ENCODE measurements at places on chromosomes 16 and 17.

GRCh38 chr16:79051313-79051712 is 549.2 kb downstream of the MAF start:
- no peak for DNase-seq

GRCh38 chr17:32116937-32117336 is 25.4 kb upstream of the RHOT1 start:
- no peak for DNase-seq

DNA sequence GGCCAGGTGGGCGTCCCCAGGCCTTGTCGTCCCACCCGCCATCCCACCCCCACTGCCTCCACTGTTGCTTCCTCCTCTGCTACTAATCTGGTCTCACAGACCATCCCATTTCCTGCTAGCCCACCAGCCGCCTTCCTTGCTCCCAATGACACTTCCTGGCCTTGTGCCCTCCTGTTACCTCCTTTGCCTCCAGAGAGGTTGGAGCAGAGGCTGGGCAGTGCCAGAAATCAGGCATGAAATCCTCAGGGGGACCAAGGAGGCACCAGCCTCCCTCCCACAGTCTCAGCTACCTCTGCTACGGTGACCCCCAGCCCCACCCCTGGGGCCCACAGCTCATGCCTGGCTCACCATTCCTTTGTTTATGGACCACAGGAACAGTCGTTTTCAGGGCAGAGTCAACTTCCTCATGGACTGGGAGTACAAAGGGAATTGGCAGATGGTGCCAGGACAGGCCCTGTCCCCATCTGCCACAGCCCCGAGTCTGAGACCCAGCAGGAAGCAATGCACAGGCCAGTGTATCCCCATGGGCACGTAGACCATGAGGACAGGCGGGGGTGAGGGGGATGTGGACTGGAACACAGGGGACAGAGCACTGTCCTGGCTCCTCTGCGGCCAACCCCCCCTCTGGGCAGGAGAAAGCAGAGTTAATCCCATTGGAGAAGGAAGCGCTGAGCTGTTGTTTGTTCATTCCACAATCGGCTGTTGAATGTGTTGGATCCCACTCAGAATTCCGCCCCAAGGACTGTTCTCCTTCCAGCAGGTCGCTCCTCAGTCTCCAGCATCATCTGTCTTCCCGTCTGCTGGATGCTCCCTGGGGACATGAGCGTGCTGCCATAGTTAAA is 2.2 kb upstream of the CDH5 start:
- DNase-seq, result no peak

- no peak for DNase-seq
Measured at GRCh38 chr17:52517176-52517575, 358.7 kb upstream of the CA10 start.

DNA sequence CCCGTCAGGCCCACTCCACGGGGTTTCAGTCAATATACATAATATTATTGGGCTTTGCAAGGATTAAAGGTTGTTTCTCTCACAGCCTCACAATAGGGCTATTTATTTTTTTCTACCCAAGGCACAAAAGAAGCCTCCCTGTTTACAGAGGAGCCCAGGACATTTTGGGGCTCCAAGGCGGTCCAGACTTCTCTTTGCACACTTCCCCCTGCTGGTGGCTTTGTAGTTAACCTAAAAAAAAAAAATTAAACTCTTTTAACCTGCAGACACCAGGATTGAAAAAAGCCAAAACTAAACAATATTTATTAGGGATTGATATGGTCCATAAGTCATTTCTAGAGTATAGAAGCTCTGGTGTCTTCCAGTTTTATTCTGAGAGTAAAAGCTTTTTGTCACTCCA is 169.7 kb upstream of the ZFHX3 start:
- no peak for DNase-seq

DNA sequence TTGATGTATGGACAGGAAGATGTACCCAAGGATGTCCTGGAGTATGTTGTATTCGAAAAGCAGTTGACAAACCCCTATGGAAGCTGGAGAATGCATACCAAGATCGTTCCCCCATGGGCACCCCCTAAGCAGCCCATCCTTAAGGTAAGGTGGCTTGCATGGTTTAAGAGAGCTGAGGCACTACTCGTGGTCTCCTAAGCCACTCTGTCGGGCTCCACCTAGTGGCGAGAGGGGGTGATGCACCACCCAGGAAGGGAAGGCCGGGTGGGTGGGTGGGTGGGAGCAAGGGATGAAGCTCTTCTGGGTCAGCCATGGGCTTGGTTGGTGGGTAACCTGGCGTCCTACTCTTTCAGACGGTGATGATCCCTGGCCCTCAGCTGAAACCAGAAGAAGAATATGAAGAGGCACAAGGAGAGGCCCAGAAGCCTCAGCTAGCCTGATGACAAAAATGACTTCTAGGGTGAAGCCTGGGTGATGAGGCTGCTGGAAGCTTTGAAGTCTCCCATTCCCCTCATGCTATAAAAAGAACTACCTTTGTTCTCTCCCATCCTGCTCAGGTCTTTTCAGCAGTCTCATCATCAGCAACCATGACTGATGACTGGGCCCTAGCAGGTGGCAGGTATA is 21.5 kb downstream of the GPR179 start:
- peak; percentile 55 for DNase-seq

DNA sequence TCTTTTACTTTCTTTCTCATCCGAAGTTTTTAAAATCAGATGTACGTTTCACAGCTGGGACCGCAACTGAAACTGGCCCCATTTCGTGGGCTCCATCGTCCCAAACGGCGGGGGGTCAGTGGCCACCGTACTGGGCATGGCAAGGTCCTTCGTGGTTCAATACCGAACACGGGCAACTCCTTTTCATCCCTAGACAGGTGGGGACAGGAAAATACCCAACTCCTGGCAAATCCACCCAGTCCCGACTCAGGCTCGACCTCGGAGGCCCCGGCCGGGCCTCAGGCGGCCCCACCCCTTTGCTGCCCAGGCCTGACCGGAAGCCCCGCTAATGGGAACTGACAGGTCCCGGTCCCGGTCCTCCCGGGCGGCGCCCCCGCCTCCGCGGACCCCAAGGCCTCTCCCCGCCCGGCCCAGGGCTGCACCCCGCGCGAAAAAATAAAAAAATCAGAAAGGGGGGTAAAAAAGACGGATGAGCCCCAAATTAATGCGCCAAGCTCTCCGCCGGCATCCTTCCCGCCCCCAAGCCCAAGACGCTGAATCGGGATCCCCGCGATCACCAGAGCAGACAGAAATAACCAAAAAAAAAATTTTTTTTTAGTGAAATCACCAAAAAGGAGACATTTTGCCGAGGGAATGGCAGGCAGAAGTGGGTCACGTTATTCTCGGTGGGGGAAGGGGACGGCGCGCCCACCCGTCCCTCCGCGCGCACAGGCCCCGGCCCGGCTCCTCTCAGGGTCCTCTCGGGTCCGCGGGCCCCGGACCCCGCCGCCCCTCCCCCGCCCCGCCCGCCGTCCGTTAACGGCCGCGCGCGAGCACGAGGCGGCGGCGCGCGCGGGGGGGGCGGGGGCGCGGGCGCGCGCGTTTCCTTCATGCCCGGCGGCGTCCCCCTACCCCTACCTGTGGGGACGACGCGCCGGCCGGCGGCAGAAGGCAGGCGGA is 562 bp downstream of the ZC3H7A start:
- DNase-seq, result peak; percentile 46

GRCh38 chr17:30534298-30534697 is 57.1 kb downstream of the GOSR1 start:
- DNase-seq, result no peak

DNA sequence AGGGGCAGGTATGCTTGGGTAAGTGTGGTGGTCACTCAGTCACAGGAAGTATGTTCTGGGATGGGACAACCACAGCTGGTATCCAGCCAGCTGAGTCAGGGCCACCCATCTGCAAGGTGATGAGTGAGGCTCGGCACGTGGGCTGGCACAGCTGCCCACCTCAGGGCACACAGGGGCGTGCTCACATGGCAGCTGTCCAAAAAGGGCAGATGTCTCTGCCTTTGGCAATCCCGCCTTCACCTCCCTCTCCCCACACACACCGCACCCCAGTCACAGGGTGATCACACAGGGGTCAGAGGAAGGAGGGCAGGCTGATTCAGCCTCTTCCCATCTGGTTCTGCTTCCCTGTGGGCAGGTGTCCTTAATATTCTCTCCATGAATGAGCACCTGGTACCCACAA is 85.9 kb upstream of the TOB1 start:
- DNase-seq, result peak; percentile 11

DNA sequence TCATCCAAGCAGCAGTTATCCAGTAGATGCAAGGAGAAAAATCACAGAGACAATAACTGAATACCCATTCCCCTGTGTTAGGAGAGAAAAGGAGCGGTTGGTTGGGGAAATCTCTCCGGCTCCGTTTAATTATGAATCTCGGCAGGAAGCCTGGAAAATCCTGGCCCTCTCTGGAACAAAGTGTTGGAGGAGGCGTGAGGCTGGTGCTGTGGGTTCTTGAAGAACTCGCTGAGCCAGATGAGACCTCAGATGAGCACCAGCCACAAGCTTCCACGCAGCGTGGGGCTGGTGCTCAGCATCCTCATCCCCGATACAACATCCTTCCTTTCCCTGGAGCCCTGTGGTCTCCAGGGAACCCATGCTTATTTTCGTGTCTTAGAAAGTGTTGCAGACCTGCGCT is 39.7 kb downstream of the CACNG4 start:
- DNase-seq, result no peak

GRCh38 chr17:77579682-77580081 is 378.8 kb upstream of the TNRC6C start:
- peak; percentile 31 for DNase-seq

GRCh38 chr17:76370261-76370993 is 14.0 kb upstream of the SPHK1 start:
- DNase-seq, result no peak

- DNase-seq, result no peak
Measured at GRCh38 chr16:9798952-9799580, 383.2 kb downstream of the GRIN2A start.

DNA sequence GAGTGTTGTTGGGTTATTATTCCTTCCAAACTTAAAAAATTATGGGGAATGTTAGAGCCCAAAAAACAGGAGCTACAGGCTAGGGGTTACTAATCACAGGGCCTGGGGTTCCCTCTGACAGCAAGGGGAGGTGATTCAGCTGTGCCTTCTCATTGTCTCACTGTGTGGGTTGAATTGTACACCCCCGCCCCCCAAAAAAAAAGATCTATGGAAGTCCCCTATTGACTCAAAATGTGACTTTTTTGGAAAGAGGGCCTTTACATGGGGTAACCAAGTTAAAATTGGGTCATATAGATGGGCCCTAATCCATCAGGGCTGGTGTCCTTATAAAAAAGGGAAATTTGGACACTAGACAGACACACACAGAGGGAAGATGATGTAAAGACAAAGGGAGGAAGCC is 190.2 kb downstream of the SOX9 start:
- DNase-seq, result no peak

DNA sequence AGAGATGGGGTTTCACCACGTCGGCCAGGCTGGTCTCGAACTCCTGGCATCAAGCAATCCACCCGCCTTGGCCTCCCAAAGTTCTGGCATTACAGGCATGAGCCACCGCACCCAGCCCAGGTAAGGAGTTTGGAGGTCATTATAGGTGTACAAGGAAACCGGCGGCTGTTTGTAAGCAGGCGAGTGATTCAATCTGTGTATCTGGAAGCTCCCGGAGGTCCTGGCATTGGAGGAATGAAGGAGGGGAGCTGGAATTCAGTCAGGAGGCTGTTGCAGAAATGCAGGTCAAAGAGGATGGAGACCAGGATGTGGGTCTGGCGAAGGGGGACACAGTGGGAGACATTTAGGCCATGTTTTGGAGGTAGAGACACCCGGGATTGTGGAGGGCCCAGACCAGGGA is 18.8 kb downstream of the CDC42EP4 start:
- no peak for DNase-seq

DNA sequence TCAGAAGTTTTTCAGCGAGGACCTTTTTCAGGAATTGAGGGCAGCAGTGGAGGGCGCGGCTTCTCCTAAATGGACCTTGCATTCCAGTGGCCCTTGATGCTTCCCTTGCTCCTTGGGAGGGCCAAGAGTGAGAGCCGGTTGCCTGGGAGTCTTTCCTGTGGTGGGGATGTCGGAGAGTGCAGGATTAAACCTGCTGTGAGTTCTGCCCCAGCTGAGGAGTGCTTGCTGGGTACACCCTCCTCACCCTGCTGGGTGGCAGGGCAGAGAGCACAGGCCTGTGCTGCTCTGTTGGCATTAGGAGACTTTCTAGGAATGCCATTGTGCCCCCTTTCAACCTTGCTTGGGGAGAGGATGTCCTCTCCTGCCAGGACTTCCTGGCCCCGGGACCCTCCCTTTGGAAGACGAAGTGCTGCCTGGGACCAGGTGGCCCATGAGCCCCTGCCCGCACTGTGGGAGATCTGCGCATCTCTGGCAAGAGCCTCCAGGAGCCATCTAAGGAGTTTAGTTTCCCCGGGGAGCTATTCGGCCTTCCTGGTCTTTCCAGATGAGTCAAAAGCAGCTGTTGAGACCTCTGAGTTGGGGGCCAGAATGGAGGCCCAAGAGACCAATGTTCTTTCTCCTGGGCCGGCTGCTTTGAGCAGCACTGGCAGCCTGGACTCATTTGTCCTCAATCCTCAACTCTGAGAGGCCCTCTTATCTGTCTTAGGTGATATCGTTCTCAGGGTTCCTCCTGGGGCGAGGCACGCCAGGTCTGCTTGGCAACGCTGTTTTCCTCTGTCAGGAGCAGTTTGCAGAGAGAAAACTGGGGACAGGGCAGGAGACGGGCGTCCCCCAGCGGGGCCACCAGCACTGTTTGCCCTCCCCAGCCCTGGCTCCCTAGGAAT is 5.6 kb downstream of the LLGL2 start:
- no peak for DNase-seq

- DNase-seq, result no peak
Measured at GRCh38 chr17:75396796-75397195, 8.7 kb downstream of the GRB2 start.

- no peak for DNase-seq
Measured at GRCh38 chr17:58918884-58919283, 163.2 kb downstream of the PPM1E start.
